ENCODE measurements at places on chromosomes 6 and 20.

DNA sequence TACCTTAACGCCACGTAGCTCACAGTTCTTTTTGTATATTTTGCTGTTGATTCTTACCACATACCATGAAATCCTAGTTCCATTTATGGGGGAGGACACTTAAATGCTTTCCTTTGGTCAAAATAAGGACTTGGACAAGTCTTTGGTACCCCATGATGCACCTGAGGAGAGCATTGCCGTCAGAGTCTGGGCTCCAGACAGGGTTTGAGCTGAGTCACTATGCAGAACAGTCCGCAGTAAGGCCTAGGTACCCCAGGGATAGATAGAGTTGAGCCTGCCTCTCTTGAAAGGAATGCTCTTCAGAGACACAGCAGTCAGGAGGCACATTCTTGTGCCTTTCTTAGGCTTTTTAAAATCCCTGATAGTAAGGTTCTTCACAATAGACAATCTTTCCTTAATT lies 6.0 kb downstream of the PARD6B start:
- DNase-seq, result no peak

- DNase-seq, result no peak
Measured at GRCh38 chr6:80142586-80142985, 36.1 kb downstream of the BCKDHB start.

DNA sequence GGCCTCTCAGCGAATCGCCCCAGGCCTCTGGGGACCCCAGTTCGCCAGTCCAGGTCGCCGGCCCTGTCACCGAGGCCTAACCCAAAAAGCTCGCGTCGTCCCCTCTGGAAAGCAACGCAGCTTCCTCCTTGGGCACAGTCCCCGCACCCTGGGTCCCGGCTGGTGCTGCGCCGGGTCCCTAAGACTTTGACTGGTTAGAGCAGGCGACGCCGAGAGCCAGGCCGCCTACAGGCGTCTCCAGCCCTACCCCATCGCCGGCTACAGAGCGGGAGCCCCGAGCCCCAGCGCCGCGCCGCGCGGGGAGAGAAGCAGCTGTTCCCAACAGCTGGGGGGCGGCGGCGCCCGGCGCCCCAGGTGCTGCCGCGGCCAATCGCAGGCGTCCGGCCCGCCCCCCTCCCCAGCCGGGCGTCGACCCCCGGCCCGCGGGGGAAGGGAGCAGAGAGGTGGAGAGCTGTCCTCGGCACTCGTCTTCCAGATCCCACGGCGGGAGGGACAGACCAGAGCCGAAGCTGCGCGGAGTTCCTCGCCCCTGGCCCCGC lies 540 bp upstream of the RBM24 start:
- DNase-seq, result no peak

GRCh38 chr6:31702405-31702818 lies 712 bp downstream of the ABHD16A start:
- DNase-seq, result peak; percentile 19

All from dorsolateral prefrontal cortex (tissue), 122 donors.